WERI-Rb-1 (cell line): ENCODE measurements at places on chromosomes 1 and 21.

DNA sequence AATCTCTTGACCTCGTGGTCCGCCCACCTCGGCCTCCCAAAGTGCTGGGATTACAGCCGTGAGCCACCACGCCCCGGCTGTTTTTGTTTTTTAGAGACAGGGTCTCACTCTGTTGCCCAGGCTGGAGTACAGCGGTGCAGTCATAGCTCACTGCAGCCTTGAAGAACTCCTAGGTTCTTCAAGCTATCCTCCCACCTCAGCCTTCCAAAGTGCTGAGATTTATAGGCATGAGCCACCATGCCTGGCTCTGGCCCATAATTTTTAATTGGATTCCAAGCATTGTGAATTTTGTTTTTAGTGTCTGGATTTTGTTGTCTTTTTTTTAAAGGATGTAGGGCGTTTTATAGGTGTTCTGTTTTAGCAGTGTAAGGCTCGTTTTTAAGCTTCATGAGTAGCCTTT lies 28.6 kb upstream of the TXLNA start:
- DNase-seq: no peak

- DNase-seq: no peak
Observed at GRCh38 chr1:243471754-243472745, 216.2 kb downstream of the SDCCAG8 start.

DNA sequence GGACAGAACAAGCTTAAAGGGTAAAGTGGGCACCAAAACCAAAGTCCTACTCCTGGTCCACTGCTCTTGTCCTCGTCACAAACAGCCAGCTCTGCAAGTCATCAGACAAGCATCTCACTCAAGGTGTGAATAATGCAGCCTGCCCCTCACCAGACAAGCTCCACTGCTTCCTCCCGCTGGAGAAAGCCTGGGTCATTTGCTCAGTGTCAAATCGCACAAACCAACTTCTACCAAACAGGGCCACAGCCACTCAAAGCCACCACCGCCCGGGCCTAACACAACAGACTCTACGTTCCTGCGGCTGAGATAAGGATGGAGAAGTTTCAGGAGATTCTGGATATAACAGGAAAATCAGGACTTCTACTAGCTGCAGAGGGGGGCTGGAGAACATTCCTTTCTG lies 3.3 kb downstream of the SSBP3 start:
- DNase-seq: no peak

- no peak for DNase-seq
Observed at GRCh38 chr1:10835421-10835820, 39.0 kb upstream of the CASZ1 start.

DNA sequence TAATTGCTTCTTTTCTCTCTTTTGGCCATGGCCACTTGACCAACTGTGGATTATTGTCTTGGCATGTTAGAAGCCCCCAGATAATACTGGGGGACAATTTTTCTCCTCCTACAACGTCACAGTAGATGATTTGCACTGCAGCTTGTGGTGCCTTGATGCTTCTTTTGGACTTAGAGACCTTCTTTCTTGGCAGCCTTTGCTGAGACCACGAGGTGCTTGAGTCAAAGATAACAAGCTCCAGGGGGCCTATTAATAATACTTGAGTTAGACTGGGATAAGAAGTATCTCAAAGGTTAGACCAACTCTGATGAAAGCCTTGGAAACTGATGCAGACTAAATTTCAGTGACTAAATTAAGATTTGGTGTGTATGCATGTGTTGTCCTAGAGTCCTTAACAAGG lies 3.2 kb downstream of the PPP1R12B start:
- DNase-seq: no peak

- peak; percentile 57 for DNase-seq
Observed at GRCh38 chr21:33643658-33644311, 1.5 kb downstream of the ITSN1 start.

GRCh38 chr1:8425781-8426161 lies 107.9 kb downstream of the SLC45A1 start:
- no peak for DNase-seq

DNA sequence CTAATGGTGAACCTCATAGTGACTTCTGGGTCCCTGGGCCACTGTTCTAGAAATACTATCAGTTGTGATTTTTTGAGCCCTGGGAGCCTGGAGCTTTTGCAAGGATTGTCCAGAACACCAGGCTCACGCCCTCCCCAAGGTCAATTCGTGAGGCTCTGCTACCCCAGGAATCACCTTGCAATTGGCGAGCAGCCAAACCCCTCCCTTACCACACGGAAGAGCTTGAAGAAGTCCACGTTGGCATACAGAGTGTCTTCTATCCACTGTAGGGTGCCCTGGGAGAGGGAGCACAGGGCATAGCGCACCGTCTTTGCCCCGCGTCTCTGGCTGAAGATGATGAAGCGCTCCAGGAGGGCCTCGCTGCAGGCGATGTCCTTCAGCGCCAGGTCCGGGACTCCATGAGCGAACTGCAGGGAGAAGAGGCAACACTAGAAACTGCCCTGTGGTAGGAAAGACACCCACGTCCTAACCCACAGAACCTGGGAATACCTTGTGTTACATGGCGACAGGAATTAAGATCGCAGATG lies 22.3 kb downstream of the ABCA4 start:
- DNase-seq: no peak

- DNase-seq: no peak
Observed at GRCh38 chr1:153670257-153670858, 435 bp downstream of the ILF2 start.

DNA sequence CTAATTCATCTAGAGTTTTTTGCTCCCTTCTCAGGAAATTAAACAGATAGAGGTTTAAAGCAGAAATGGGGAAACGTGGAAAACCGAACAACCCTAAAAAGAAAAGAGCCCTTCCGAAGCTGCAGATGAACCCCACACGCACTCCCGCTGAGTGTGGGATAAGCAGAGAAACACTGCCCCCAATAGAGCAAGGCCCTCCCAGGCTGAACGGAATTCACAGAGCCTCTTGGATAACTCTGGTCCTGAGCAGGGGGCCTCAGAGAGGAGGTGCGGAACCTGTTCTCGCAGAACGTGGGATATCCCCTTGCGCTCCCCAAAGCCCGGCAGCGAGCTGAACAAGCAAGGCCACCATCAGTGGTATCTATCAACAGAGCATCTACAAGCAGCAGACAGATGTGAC lies 44.9 kb downstream of the SSBP3 start:
- DNase-seq: peak; percentile 52

DNA sequence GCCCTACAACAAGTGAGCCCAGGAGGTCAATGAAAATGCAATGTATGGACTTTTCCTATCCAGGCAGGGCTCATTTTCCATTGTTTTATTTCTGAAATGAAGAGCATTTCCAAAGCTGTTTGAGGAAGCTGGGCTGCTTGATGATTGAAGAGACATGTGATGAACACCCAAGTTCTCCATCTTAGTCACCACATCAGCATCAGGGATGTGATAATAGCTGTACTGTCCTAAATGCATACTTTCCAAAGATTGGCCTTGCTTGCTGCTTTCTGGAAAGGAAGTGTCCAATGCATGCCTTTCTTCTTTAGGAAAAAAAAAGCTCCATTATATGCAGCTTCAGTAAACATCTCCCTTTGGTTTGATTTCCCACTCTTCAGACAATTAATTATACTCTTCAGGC lies 425.9 kb upstream of the RUNX1 start:
- no peak for DNase-seq

- DNase-seq: no peak
Observed at GRCh38 chr1:38250356-38250755, 203.8 kb upstream of the POU3F1 start.

DNA sequence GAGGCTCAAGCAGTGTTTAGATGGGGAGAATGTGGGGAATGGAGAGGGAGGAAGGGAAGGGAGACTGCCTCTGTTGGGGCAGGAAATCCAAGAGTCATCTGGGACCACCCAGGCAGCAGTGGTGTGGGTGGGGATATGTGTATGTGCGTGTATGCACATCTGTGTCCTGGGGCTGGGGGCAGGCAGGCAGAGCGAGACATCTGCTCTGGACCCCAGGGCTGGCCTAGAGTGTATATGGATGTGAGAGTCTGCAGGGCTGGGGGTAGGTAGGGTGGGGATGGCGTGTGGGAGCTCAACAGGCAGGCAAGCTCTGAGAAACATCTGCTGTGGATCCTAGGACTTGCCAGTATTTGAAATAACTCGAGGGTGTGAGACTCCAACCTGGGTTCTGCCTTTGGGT lies 3.5 kb downstream of the PTCH2 start:
- no peak for DNase-seq

DNA sequence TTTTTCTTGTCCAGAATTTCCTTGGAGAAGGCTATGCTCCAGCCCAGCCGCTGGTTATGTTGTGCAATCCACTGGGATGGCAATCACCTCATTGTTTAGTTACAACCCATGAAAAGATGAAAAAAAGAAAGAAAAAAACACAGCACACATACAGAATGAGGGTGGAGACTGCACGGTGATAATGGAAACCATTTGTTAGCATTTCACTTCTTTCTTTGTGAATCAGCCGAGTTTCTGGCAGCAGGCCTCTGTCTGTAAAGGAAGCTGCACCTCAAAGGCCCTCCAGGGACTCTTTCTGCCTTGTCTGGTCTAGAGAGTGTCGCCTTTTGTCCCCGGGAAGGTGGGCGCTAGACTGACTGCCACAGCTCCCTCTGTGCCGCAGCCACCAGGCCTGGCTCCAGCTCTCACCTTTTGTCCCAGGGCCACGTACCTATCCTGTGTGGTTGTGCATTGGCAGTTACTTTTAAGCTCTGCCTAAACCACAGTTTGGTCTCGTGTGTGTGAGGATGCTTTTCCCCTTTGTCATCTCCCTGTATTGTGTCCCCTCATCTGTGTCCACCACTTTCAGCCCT lies 35.6 kb downstream of the NGF start:
- DNase-seq: no peak

DNA sequence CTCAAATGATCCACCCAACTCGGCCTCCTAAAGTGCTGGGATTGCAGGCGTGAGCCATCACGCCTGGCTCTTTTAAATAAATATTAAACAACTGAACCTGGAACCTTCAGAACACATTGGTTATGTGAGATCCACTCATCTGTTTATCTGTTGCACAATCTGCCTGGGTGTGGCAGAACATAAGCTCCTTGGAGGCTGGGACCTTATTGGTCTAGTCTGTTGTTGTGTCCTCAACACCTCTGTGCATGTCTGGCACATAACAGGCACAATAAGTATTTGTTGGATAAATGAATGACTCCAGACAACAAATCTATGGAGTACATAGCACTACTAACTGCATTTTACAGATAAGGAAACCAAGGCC lies 4.1 kb upstream of the NBL1 start:
- DNase-seq: no peak

GRCh38 chr1:47433477-47434050 lies 4.3 kb upstream of the FOXD2 start:
- DNase-seq: no peak

- no peak for DNase-seq
Observed at GRCh38 chr1:220841293-220841692, 38.0 kb upstream of the HLX start.

- DNase-seq: no peak
Observed at GRCh38 chr1:42210421-42211133, 46.0 kb upstream of the GUCA2A start.

- DNase-seq: no peak
Observed at GRCh38 chr1:31620631-31621497, 3.4 kb downstream of the HCRTR1 start.

- no peak for DNase-seq
Observed at GRCh38 chr1:77582905-77583304, 99.6 kb downstream of the ZZZ3 start.

GRCh38 chr1:203080456-203080855 lies 5.4 kb downstream of the MYOG start:
- peak; percentile 7 for DNase-seq

DNA sequence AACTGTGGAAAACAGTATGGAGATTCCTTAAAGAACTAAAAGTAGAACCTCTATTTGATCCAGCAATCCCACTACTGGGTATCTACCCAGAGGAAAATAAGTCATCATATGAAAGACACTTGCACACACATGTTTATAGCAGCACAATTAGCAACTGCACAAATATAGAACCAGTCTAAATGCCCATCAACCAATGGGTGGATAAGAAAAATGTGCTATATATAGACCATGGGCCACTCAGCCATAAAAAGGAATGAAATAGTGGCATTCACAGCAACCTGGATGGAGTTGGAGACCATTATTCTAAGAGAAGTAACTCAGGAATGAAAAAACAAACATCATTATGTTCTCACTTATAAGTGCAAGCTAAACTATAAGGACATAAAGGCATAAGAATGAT lies 105.0 kb upstream of the PGBD5 start:
- DNase-seq: no peak

- no peak for DNase-seq
Observed at GRCh38 chr1:41325801-41326200, 35.4 kb upstream of the FOXO6 start.

DNA sequence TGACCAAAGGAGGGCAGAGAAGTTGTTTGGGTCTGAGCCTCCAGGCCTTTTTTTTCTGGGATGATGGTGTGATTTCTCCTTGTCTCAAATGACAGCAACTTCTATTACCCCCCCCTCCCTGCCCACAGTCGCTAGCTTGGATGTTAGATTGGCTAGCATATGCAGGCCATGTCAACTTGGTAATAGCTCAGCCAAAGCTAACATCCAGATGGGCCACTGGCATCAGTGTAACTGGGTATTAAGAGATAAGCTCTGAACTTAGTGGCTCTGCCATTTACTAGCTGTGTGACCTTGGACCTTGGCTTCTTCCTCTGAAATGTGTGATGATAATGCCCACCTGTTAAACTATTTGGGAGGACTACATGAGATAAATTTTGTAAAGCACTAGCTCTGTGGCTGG lies 86.9 kb upstream of the TSPAN2 start:
- DNase-seq: peak; percentile 52

DNA sequence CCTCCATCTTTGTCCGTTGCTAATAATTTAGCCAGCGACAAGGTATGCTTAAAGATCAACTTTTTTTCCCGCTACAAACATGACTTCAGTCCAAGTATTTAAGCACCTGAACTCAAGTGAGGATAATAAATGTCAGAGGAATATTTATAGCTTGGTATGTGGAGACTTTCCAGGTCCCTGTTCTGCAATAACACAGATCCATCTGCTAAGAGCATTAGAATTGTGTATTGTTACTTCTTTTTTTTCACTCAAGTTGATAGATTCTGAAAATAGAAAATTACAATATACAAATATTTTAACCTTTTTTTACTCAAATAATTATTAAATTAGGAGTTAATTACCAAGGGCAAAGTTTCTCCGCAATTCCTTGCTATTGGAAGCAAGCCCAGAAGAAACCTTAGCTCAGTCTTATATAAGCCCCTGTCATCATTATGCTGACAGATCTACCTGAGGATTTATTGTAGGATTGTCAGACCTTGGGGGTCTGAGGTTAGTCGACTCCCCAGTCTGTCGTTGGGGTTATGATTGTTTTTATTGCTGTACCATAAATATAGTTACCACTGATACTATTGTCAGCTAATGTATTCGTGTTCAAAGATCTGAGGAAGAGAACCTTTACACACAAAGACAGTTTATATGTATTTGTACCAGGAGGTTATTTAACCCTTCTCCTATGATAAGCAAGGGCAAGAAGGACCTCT lies 337.9 kb downstream of the TBX15 start:
- DNase-seq: no peak

GRCh38 chr1:79460773-79461436 lies 454.4 kb upstream of the ADGRL4 start:
- DNase-seq: no peak
